ENCODE measurements at places on chromosomes 13 and 19.

- no peak for DNase-seq
These were observed 69.0 kb downstream of the LRCH1 start for GRCh38 chr13:46621792-46622629.

- DNase-seq, result no peak
These were observed 18.2 kb upstream of the RNF113B start for GRCh38 chr13:98195054-98195791.

- DNase-seq, result no peak
These were observed 1410.1 kb upstream of the ATXN8OS start for GRCh38 chr13:68697551-68697950.

GRCh38 chr19:16869331-16869972 lies 19.3 kb upstream of the F2RL3 start:
- DNase-seq, result no peak

GRCh38 chr13:36885901-36886300 lies 34.1 kb downstream of the SMAD9 start:
- no peak for DNase-seq

DNA sequence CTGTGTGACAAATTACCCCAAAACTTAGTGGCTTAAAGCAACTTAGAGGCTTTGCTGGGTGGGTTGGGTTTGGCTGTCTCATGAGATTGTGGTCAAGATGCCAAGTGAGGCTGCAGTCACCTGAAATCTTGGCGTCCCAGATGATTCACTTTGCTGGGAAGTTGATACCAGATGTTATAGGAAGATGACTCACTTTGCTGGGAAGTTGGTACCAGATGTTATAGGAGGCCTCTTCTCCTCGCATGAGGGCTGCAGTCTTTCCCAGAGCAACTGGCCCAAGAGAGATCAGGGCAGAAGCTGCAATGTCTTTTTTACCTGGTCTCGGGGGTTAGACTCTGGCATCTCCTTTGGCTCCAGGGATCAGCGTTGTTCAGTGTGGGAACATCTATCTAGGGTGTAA lies 16.8 kb downstream of the TEX29 start:
- DNase-seq, result no peak

- no peak for DNase-seq
These were observed 758.7 kb downstream of the SLITRK5 start for GRCh38 chr13:88429862-88430261.

- peak; percentile 38 for DNase-seq
These were observed at the start of gene S1PR2 for GRCh38 chr19:10230861-10231611. Gene S1PR2 (minus strand): TSS chr19:10231331. CDS start chr19:10224905, 6,426 bp downstream.

- no peak for DNase-seq
These were observed 12.0 kb upstream of the SHFL start for GRCh38 chr19:10074153-10074552.

- peak; percentile 17 for DNase-seq
These were observed 24.3 kb downstream of the NFILZ start for GRCh38 chr19:8654591-8655339.

DNA sequence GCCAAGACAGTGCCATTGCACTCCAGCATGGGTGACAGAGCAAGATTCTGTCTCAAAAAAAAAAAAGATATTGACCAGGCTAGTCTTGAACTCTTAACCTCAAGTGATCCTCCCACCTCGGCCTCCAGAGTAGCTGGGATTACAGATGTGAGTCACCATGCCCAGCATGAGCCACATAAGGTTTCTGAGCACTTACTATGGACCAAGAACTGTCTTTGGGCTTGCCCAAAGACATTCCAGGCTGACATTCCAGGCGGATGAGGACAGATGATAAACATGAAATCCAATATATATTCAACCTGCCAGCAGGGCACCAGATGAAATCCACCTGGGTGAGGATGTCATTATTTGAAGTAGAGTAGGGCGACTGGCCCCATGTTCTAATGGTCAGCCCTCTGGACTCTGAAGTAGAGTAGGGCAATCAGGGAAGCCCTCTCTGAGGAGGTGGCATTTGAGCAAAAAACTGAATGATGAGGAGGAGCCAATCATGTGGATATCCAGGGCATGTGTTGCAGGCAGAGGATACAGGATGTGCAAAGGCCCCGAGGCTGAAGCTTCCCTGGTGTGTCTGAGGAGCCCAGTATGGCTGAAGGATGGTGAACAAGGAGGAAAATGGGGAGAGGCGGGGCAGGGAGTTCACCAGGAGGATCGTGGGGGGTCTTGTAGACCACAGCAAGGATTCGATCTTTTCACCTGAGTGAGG lies 4.0 kb downstream of the C19orf38 start:
- DNase-seq, result no peak

GRCh38 chr13:71695662-71696061 lies 171.3 kb downstream of the DACH1 start:
- no peak for DNase-seq

DNA sequence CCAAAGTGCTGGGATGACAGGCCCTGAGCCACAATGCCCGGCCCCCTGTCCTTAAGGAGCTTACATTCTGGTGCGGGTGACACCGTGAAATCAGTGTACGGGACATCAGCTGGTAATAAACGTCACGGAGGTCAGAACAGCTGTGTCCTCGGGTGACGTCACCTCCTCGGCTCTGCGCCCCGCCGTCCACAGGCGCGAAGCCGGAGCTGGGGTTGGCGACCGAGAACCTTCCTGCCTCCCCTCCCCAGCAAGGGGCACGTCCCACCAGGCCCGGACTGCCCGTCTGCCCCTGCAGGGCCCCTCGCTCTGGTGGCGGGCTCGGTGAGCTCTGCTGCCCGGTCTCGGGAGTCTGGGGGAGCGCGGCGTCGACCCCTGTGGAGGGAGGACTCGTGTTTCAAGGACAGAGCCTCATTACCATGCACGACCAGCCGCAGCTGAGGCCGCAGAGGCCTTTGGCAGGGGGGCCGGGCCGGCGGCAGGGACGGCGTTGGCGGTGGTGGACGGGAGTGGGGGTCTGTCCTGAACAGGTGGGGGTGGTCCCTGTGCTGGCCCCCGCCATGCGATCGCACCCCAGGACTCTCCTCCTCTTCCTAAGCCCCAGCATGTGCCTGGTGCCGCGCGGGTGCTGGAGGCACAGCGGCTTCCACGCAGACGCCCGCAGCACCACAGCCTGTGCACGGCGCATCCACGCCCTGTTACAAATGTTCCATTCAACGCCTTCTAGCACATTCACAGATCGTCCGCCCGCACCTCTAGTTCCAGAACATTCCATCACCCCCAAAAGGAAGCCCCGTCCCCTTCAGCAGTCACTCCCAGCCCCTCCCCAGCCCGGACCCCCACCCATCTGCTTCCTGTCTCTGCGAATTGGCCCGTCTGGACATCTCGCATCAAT lies 5.4 kb downstream of the LINGO3 start:
- DNase-seq, result peak; percentile 36

DNA sequence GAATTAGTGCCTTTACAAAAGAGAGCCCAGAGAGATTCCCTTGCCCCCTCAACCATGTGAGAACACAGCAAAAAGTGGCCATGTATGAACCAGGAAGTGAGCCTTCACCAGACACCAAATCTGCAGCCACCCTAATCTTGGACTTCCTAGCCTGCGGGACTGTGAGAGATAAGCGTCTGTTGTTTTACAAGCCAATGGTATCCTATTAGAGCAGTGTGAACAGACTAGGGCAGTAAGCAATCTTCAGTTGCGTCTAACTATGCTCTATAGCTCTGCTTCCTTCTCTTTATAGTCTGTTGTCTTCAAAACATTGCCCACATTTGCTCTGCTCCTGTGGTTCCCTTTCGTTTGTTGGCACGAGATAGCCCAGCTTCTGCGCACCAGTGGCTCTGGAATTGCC lies 109.5 kb upstream of the FNDC3A start:
- DNase-seq, result no peak

GRCh38 chr13:113506025-113506685 lies 15.6 kb upstream of the DCUN1D2 start:
- no peak for DNase-seq

GRCh38 chr19:13621413-13621812 lies 115.1 kb upstream of the CACNA1A start:
- DNase-seq, result no peak

DNA sequence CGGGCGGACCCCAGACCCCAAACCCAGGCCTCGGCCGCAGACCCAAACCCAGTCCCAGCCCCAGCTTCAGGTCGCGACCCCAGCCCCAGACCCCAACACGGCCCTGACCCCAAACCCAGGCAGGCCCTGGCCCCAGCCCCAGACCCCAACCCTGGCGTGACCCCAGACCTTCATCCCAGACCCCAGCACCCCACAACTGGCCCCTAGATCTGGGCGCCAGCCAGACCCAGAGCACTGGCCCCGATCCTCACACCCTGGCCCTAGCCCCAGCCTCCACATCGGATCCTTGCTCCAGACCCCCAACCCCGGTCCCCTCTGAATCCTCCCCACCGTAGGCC lies 7.5 kb downstream of the MBD3 start:
- no peak for DNase-seq

GRCh38 chr13:97124206-97124605 lies 97.9 kb upstream of the MBNL2 start:
- no peak for DNase-seq

GRCh38 chr13:31365630-31366029 lies 165.9 kb downstream of the B3GLCT start:
- DNase-seq, result no peak

DNA sequence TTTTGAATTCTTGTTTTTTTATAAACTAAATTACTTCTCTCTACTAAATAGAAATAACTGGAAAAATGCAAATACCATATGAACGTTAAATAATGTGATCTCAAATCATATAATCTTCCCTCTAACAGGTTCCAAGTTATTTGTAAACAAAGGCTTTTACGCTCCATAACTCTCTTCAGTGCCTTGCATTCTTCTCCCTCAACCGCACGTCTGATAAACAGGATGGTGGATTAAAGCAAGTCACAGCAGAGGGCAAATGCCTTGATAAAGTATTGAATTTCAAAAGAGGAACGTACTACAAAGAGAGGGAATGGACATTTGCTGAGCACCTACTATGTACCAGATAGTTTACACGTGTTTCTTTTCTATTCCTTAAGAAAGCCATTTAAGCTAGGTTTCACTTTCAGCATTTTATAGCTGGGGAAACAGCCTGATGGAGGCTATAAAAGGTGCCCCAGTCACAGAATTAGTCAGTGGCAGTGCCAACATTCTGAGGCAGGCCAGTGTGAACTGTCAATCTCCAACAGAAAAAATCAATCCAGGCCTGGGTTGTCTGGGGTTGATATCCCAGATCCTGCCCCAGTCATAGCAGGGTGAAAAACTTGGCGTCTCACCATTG lies 15.8 kb downstream of the MRPS31 start:
- DNase-seq, result no peak

DNA sequence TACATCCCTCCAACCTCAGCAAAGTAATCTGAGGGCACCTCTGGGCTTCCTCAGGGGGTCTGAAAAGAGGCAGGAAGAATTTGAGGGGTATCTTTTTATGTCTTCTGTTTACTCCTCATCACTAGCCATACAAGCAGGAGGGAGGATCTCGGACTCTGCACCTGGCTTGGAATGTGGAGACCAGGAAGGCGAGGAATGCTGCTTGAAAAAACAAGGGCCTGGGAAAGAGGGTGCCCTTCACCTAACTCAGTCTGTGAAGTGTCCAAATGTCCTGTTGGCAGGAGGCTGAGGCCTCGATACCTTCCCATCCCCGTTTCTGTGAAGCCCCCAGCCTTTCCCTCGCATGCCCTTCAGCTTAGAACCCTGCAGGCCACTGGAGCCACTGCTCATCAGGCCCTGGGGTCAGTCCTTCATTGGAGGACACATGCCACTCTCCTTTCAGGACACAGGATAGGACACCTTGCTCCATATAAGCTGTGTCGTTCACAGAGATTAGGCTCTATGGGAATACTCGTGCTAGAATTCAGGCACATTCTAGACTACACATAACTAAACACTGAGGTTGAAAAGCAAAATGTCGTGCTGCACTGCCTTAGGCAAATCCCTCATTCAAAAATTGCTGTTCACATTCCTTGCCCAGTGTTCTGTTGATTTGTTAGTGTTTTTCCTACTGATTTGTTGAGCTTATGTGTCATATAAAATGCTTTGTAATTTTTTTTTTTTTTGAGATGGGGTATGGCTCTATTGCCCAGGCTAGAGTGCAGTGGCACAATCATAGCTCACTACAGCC lies 49.7 kb downstream of the ESD start:
- DNase-seq, result no peak

- DNase-seq, result no peak
These were observed 131.8 kb upstream of the PEG3 start for GRCh38 chr19:56972291-56972841.
